HAP-1 (cell line): ENCODE measurements at places on chromosomes 13 and 19.
A peak's percentile ranks its signal among the peaks of the same experiment; 100 is the strongest.

DNA sequence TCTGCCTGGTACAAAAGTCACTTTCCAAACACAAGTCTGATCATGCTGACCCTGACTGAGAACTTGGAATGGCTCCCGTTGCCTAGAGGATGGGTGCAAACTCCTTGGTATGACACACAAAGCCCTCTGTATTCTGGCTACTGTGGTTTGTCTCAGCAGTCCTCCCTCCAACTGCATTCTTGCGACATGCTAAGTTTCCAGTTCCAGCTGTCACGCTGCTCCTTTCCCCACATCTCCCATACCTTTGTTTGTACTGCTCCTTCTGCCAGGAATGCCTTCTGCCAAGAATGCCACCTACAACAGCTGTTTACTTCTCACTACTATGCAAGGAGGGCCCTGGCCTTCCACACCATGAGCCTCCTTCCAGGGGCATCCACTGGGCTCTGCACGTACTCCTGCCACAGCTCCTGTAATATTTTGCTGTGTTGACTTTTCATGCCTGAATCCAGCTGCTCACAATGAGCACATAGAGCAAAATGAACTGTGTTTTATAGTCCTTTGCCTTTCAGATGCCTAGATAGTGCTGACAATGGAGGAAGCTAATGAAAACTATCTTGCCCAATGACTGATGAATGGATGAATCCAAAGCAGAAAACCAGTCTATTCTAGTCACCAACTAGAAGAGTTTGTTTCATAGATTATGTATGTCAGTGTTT, 543.7 kb downstream of the EFNB2 start:
- no peak for DNase-seq

- DNase-seq = no peak
Observed at GRCh38 chr19:33221638-33222037, 4.0 kb downstream of the SLC7A10 start.

- DNase-seq = no peak
Observed at GRCh38 chr13:37870895-37871550, 1.5 kb upstream of the TRPC4 start.

- no peak for DNase-seq
Observed at GRCh38 chr13:42703740-42704139, 77.6 kb upstream of the FAM216B start.

DNA sequence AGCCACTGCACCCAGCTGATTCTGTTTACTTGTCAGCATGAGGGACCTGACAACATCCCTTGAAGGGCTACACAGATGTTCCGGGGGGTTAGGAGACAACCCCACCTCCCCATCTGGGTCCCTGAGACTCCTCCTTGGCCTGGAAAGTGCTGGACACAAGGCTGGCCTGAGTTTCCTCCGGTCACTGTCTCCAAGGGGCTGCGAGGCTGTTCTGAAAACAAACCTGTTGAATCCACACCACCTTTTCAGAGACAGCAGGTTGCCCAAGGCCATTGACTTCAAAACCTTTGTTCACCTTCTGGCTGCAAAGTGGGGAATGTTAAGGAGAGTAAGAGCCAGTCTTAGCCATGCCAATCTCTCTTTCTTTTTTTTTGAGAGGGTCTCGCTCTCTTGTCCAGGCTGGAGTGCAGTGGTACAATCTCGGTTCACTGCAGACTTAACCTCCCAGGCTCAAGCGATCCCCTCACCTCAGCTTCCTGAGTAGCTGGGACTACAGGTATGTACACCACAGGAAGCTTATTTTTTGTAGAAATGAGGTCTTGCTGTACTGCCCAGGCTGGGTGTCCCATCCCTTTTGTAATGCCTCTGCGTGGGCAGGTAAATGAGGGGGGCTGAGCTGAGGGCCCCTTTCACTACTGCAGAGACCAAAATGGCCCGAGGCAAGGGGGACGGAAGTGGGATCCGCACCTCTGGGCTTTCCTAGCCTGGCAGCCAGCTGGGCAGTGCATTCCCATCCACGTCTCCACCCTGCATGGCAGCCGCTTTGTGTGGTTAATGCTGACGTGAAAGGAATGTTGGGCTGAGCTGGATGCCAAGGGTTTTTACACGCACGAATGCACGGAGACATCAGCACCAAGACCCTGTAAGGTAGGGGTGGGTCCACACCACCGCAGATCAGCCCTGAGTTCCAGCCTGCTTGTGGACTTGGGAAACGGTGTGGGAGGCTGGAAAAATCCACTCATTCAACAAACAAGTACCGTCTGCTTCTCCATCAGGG, 1.9 kb upstream of the ZNF628 start:
- no peak for DNase-seq

DNA sequence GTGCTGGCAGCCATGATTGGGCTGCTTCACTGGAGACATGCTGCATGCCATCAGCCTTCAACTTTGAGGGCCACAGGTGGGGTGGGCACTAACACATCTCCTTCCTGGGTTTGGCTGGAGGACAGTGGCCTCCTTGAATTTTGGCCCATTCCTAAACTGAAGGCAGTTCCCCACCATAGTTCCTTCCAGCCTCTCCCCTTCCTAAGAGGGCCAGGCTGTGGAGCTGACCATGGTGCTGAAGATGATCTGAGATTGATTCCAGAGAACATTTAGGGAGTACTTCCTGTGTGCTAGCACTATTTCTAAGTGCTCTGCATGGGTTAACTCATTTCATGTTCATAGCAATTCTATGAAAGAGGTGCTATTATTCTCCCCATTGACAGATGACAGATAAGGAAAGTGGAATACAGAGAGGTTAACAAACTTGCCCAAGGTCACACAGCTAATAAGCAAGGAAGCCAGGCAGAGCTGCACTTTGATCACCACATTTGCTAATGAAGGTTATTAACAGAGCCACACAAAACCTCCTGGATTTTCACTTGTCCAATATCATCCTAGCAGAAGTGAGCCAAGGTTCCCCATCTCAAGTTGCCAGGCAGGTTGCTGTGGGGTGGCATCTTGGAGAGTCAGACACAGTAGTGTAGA, 175.3 kb downstream of the ZIC5 start:
- peak; percentile 79 for DNase-seq

- no peak for DNase-seq
Observed at GRCh38 chr19:16327501-16327900, 2.9 kb downstream of the KLF2 start.

DNA sequence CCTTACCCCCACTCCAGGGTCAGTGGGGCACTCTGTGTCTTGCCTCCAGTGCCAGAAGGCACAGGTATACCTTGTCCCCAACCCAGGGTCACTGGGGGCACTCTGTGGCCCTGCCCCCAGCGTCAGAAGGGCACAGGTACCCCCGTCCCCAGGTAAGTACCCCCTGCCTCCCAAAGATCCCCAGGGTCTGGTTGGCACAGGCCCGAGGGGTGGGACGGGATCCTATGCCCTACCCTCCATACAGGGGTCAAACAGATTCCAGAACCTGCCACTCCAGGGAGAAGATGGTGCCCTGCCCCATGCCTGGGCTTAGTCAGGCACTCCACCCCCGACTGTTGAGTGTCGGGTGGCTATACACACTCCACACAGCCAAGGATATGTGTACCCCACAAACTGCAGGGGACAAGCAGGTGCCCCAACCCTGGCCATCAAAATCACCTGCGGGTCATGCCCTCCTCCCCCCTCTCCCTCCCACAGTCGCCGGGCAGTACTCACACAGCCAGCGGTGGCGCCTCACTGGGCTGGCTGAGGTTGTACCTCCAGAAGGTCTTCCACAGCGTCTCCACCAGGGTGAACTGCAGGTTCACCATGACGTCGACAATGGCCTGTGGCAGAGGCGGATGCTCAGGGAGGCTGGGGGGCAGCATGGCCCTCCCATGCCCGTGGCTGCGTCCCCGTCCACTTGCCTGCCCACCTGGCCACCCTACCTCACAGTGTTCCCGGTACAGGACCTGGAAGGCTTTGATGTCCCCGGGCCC, 13.8 kb downstream of the DCAF15 start:
- DNase-seq = no peak

DNA sequence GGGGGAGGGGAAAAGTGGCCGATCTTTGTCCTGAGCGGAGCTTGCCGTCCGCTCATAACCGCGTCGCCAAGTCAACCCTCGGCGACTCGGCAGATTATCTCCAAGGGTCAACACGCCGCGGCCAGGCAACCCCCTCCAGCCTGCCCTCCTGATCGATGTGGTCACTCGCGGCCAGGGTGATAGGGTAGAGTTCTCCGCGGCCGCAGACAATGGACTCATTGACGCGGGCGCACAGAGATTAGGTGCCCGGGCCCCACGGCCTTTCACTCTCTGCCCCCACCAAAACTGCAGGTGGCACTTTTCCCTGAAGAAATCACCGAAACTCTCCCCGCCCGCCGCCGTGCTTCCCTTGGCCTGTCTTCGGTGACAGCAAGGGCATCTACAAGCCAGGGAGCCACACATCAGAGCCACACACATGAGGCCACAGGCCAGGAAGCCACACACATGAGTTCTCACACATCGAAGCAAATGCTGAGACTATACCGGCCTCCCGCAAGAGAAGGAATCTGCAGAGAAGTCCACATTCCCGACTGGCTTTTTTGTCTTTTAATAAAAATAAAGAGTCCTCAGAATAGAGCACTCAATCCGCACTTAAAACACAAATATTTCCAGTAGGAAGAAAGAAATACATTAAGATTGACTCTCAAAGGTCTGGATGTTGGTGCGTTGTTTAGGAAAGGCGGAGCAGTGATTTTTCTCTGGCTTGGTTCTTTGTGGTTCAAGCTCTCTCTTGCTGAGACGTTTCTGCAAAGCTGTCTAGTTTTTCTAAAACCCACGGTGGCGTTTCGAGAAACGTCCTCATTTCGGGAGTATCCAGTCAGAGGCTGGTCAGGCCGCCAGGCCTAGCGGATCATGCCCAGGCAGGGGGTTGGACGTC, 1.5 kb upstream of the PDX1 start:
- DNase-seq = no peak

DNA sequence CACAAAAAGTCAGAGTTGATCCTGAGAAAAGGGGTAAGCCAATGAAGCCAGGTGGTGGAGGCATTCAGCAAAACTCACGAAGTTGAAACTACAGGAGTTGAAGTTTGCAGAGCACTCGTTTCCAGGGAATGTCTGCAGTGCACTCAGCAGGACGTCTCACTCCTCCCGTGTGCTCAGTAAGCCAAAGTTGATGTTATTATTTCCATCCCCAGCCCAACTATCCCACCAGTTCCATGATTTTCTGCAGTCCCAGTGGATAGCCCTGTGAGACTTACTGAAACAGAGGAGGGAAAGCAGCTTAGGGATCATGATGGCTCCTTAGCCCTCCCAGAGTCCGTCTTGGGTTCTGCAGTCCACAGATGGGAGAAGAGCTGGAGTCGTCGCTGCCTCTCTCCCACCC, at the start of gene TARM1:
Gene TARM1, minus strand, starts transcription at position 334 of the 400 bp plus-strand sequence. Its CDS starts 25 bp downstream, at position 309.
- no peak for DNase-seq

DNA sequence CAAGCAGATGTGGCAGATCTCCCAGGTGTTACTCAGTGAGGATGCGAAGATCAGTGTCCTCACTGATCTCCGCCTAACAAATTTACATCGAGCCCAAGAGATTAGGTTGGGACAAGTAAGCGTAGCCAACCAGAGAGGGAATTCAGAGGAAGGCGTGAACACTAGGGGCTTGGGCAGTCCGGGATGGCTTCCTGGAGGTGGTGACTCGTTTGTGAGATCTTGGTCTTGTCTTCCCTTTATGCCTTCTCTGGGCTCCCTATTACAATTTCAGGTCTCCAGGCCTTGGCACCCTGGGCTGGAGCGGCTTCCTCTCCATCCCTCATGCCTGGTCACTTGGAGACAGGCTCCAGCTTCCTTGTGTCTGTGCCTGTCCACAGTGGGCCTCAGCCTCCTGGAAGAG, 6.2 kb downstream of the SF3A2 start:
- DNase-seq = no peak

DNA sequence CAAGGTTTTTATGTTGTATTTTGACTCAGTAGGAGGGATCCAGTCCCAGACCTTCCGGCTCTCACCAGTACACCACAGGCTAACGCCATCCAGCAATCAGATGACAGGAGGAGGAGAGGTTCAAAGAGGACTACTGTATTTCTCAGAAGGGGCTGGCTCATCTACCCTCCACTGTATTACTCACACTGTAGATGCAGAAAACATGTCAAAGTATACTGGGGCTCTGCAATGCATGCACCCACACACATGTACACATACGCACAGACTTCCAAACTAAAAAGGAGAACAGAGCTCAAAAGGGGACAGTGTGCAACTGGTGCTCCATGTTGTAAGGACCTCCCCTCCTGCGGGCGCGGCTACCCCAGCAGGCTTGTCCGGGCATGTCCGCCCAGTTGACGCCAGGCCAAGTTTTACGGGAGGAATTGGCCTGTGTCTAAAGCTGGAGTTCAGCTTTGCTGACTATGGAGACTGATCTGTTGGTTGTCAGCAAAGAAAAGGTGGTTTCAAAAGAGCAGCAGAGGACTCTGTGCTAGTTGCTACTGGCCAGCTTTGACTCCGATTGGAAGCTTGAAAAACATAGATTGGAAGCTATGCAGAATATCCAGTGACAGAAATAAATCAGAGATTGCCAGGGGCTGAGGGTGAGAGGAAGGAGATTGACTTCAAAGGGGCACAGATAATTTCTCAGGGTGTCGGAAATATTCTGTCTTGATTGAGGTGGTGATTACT, 314.2 kb downstream of the DLEU7 start:
- peak; percentile 90 for DNase-seq

DNA sequence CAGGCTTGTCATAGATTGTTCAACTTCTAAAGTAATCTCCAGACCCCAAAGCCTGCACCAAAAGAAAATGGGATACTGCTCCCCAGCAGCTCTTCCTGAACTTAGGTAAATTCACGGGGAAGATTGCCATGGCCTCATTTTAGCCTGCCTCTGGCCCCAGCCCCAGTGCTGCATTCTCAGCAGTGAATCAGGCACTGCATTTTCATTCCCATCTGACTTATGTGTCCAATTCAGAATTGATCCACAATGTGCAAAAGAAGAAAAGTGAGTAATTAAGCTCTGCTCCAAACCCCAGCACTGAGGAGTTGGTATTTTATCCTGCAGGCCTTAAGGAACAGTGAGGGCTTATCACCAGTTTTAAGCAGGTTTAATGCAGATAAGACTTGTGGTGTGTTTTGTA, 176.4 kb downstream of the KCTD12 start:
- DNase-seq = no peak

GRCh38 chr13:51849145-51850101, 4.4 kb upstream of the TMEM272 start:
- peak; percentile 36 for DNase-seq

GRCh38 chr13:34886987-34887386, 55.1 kb upstream of the NBEA start:
- DNase-seq = no peak

- DNase-seq = no peak
Observed at GRCh38 chr13:98941126-98941525, 36.7 kb downstream of the DOCK9 start.

GRCh38 chr13:106275446-106276032, 259.9 kb downstream of the EFNB2 start:
- DNase-seq = no peak

- no peak for DNase-seq
Observed at GRCh38 chr19:49555600-49556411, 24.6 kb downstream of the NOSIP start.

- no peak for DNase-seq
Observed at GRCh38 chr19:41995959-41996797, 2.1 kb upstream of the ATP1A3 start.

GRCh38 chr13:83378908-83379307, 503.4 kb downstream of the SLITRK1 start:
- DNase-seq = no peak
